ENCODE measurements at places on chromosomes 16 and 17. TPM values are rescaled to one million over a fixed set of nuclear protein-coding genes. Genes with fewer than 3 reads are reported as not detected.

GRCh38 chr17:50828508-50829170 is 6.7 kb upstream of the WFIKKN2 start:
- no peak for DNase-seq

GRCh38 chr16:62190426-62190825 is 154.2 kb upstream of the CDH8 start:
- no peak for DNase-seq

DNA sequence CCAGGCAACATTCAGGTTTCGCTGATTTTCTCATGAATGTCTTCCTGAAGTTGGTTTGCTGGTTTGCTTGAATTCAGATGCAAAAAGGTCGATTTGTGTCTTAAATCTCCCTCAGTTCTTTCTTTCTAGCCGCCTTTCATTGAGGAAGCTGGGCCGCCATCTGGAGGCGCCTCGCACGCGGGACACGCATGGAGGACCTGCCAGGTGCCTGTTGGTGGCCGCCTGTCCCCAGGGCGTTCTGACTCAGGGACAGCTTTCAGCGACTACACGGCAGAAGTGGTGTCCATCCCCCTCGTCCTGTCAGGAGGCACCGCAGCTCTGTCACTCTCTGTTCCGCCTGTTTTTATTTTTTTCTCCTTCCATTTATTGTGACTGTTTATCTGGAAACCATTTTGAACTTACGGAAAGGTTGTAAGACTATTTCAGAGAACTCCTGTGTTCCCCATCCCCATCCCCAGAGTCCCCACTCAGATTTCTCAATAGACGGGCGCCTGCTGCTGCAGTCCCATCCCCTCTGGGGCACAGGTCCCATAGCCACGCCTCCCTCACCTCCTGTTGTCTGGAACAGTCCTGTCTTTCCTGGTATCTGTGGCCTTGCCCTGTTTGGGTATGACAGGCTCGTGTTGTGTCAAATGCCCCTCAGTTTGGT is 33.2 kb downstream of the COX4I1 start:
- no peak for DNase-seq

DNA sequence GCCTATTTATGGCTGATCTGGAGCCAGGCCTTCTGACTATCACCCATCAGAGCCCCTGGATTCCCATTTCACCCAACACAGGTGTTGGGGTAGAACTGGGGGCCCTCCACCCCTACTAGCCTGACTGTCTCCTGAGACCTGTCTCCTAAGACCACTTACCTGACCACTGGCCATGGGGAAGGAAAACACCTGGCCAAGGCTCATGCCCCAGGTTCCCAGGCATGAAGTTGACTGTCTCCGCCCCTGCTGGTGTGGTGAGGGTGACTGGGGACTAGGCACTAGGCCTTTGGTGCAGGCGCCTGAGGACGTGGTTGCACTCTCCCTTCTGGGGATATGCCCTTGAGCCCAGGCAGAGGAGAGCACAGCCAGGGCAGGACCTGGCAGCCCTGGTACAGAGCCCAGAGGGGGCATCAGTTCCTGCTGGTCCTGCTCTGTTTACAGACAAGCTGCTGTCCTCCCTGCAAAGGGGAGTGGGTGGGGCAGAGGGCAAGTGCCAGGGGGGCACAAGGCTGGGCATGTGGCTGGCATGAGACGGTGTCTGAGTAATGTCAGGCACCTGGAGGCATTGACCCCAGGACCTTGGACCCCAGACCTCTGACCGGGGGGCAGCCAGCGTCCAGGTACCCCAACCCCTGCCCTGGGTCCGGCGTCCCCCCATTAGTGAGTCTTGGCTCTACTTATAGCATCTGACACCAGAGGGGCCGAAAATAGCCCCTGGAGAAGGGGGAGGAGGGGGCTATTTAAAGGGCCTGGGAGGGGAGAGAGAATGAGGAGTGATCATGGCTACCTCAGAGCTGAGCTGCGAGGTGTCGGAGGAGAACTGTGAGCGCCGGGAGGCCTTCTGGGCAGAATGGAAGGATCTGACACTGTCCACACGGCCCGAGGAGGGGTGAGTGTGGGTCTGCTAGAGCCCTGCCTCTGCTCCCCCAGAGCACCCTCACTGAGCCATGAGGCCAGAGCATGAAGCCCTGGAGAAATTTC is at the start of gene TCAP:
TSS of gene TCAP (plus strand) at position 769 of the 981 bp plus-strand sequence. CDS start at position 780, 11 bp downstream.
- no peak for DNase-seq

The RDM1 gene
- 2.1 TPM for total RNA-seq

The TNFRSF13B gene
- 1.4 TPM for total RNA-seq

The CFAP97D1 gene
- not detected for total RNA-seq

Measured in left colon (tissue), 2 donors.